ENCODE measurements at places on chromosomes 1 and 21.
A peak's percentile ranks its signal among the peaks of the same experiment; 100 is the strongest.

DNA sequence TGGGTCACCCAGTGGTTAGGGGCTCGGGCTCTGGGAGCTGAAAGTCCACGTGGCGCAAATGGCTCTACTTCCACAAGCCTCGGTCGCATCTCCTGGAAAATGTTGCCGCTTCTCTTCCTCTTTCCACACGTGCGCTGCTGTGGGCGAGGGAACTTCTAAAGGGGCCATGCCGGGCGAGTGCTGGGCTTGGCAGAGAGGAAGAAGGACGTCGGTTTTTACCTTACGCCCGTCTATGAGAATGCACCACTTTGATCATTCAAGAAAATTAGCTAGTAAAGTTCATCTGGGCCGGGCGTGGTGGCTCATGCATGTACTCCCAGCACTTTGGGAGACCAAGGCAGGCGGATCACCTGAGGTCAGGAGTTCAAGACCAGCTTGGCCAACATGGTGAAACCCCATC is 10.4 kb downstream of the SLC45A1 start:
- DNase-seq: no peak

DNA sequence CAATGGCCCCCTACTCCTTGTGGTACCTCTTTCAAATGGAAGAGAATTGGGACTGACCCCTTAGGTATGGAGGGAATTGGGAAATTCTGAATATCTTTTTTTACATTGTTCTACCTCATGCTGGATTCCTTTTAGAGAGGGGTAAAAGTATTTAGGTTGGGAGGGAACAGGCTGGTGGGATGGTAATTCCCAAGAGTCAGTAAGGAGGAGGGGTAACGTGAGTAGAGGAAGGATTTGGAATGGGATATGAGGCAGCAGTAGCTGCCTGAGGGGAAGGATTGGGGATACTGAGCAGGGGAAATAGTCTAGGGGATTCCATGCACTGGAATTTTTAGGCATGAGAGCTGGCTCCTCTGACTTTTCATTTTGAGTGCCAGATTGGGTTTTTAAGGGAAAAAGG is 3.8 kb upstream of the AADACL3 start:
- DNase-seq: no peak

- no peak for DNase-seq
These were observed 124.4 kb downstream of the BEND5 start for GRCh38 chr1:48652334-48652733.

DNA sequence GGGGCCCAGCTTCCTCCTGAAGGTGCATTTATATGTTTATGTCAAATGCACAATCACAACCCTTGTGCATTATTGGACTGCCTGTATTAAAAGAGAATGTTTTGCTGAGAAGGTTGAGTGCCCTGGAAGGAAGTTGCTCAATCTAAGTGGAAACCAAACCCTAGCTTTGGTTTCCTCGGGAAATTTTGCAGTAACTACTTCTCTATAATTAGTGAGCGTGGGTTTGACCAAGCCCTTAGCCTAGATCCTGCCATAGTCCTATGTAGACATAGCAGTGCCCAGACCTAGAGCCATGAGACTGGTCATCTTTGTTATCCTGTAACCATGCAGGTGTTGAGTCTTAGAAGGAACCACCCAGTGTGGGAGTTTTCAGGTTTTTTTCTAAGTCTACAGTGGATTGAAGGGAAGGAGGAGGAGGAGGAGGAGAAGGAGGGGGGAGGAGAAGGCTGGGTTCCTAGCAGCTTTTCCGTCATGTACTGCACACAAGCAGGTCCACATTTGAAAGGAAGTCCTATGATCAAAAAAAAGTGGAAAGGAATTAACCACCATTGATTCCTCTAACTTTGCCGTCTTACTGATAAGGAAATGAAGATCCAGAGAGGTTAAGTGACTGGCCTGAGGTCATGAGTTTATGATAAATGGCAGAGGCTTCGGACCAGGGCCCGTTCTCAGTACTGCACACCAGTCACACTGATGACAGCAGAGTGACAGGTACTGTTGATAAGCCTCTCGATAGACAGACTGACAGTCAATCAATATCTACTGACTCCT is 72.2 kb upstream of the LYST start:
- peak; percentile 43 for DNase-seq

GRCh38 chr1:228155596-228156514 is 6.1 kb downstream of the GJC2 start:
- no peak for DNase-seq

DNA sequence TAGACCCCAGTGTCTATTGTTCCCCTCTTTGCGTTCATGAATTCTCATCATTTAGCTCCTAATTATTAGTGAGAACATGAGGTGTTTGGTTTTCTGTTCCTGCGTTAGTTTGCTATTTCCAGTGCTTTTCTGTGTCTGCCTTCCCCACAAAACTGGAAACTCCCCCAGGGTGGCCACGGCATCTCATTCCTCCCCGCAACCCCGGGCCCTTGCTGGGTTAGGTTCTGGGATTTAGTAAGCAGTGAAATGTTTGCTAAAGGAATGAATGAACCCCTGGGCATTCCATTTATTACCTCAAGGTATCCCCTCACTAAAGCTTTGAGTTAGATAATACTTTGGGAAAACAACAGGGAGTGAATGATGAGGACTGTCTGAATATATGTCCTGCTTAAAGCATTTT is 142.9 kb downstream of the GLUL start:
- DNase-seq: no peak

DNA sequence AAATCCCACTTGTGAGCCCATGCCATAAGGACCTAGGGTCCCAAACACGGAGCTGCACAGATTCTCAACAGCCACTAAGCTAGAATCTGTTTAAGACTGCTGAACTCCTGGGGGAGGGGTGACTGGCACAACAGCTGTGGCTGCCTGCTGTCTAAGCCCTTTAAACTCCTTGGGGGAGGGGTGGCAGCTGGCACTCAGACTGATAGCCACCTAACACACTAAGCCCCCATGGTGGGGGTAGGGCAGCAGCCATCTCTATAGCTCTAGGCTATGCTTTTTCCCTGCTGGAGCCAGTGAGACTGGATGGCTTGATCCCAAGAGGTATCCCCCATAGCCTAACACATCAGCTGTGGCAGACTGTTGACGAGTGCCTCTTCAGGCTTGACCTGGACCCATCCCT is 73.3 kb upstream of the FMO3 start:
- DNase-seq: no peak

DNA sequence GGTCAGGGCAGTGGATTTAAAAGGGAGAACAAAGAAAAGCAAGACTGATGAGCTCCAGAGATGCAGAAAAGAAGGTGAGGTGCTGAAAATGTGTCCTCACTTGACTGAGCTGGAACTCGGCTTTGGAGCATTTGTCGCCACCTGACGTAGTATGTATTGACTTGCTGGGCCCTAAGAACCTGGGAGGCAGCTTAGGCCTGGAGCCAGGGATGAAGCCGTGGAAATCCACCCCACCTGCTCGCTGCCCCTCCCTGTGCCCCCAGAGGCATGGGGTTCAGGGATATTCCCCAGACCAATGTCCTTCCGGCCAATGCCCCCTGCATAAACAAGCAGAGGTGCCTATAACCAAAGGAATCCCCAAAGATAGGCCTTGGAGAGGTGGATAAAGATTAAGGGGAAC is 14.3 kb downstream of the MRAP start:
- no peak for DNase-seq

DNA sequence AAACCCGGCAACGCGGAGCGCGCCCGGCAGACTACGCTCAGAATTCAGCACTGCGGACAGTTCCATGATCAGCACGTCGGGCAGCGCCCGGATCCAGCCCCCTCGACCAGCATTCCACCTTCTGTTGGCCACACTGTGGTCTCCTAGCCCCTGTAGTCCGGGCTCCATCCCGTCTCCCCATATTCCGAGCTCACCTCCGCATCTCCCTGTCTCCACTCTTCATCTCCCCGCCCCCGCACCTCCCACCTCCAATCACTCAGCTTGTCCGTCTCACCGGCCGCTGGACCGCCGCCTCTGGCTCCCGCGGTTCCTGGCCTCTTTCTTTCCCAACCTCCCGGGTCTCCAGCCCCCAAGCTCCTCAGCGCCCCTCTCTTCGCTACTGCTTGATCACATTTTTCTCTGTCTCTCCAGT is 500 bp downstream of the EPHA10 start:
- no peak for DNase-seq

- no peak for DNase-seq
These were observed 472.3 kb upstream of the VAMP3 start for GRCh38 chr1:7298749-7299151.

GRCh38 chr1:85024736-85025135 is 23.6 kb downstream of the MCOLN3 start:
- no peak for DNase-seq

GRCh38 chr1:12191242-12192032 is 24.6 kb downstream of the TNFRSF1B start:
- no peak for DNase-seq

- no peak for DNase-seq
These were observed 1.9 kb upstream of the KAZN start for GRCh38 chr1:14596591-14596990.

DNA sequence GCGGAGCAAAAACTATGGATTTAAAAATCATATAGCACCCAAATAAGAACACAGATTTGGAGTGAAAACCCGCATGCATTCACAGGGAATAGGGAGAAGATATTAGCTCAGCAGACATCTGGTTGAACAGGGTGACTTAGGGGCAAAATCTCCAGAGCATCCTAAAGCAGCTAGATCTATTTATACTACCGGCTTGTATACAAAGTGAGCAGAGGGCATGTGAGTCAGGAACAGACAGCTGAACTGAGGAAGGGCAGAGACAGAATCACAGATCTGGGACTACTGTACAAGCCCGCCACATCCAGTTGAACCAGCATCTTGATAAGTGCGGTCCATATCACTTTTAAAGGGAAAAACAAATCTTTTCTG is 35.2 kb upstream of the EXOSC10 start:
- DNase-seq: no peak

- DNase-seq: peak; percentile 60
These were observed at the start of gene ELF3 for GRCh38 chr1:202010180-202011015. TSS of gene ELF3 (plus strand) at chr1:202010587. CDS start at chr1:202011137, 550 bp downstream.

DNA sequence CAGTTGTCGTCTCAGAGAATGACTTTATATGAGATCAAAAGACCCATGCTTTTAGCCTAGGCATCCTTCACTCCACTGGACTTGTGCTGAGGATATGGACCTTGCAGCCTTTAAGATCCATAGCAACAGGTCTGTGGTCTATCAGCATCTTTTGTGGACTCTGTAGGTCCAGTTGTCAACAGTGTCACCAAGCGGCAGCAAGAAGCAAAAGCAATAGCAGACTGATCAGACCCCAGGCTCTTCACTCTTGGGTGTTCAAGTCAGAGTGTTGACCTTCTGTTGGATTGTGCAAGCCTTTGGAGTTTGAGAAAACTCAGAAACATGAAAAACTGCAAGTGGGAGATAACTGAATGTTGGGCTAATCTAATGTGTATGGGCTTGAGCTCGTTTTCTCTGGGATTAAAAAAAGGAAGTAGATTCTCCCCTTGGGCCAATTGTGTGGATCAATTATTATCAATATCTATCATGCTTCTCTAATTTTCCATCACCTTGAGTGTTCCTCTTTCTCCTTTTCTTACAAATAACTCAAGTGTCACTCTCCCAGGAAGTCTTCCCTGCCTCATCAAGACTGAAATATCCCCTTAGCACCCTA is 144.2 kb downstream of the LYPLAL1 start:
- DNase-seq: no peak

DNA sequence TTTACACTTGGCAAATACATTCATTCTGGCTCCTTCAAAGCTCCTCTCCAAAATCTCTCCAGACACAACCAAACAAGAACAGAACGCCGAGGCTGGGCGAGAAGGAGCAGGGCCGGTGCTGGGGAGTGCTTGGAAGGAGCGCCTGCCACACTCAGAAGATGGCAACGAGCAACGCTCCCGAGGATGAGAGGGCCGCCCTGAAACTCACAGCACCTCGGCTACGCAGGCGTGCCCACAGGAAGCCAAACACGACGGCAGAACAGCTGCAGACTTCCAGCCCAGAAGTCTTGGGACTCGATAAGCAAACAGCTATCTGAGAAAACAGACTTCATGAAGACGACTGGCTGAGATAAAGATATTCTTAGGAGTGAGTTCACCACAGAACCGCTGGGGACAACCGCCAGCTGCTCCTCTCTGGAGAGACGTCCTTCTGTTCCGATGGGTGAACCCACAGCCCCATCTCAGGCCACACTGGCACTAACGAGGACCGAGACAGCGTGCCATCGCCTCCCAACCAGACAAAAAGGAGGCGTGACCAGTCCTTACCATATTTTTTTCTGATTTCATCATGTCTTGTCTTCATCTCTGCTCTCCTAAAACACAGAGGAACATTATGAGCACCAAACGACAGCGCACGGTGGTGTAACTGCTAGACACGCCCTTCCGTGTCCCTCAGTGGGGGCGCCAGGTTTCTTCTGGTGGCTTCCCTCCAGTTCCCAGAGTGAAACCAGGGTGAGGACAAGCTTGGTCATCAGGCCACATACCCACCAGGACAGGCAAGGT is 18.6 kb downstream of the PTTG1IP start:
- no peak for DNase-seq

- no peak for DNase-seq
These were observed 1.1 kb downstream of the ADGRL2 start for GRCh38 chr1:81801651-81802456.

- no peak for DNase-seq
These were observed 53.3 kb downstream of the MRPS6 start for GRCh38 chr21:34126691-34127090.

DNA sequence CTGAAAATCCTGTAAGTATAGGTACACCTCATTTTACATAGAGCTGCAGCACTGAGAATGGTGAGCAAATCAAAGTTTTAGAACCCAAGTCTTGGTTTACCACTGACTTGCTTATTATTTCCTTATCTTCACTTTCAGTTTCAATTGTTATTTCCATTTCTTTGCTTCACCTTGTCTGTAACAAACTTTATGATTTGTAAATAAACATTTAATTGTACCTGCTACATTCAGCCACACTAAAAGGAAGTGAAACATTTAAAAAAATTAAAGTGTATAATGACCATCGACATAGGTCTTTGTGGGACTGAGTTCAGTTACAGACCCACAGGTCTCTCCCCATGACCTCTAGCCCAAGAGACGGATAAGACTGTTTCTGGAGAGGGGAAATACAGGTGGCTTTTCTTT is 34.4 kb downstream of the LGR6 start:
- no peak for DNase-seq

GRCh38 chr21:20538039-20538658 is 460.1 kb upstream of the NCAM2 start:
- DNase-seq: no peak

DNA sequence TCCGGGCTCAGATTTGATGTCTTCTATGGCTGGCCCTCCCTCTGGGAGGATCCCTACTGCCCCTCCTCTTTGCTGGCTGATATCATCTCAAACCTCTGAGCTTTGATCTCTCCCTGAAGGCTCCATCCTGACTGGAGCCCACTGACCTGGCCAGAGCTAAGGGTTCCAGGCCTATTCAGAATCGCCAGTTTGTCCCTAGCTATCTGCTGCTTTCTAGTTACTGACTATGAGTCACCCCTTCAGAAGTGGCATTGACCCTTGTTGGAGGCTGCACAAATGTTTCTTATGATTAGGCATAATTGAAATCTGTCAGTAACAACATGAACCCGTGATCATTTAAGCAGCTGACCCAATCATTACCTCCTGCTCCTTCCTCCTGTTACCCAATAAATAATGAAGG is 87.1 kb downstream of the ABCA4 start:
- no peak for DNase-seq

- no peak for DNase-seq
These were observed 88.0 kb downstream of the APP start for GRCh38 chr21:26082549-26082948.

GRCh38 chr1:209685821-209686220 is 10.6 kb downstream of the G0S2 start:
- DNase-seq: no peak

All from GM12878 (cell line).